Naive thymus-derived CD8-positive, alpha-beta T cell (primary cell): ENCODE measurements at places on chromosomes 3 and 15. TPM values are rescaled to one million over a fixed set of nuclear protein-coding genes. Genes with fewer than 3 reads are reported as not detected.

SPTBN5 gene
- not detected for polyA plus RNA-seq

ADIPOQ gene
- polyA plus RNA-seq: not detected

PPP1R14D gene
- polyA plus RNA-seq: not detected

DPH3 gene
- 20.9 TPM for polyA plus RNA-seq

ELL3 gene
- 2.1 TPM for polyA plus RNA-seq

CIB1 gene
- polyA plus RNA-seq: 232 TPM
